GM12878 (cell line): ENCODE measurements at places on chromosomes 5 and 9.

DNA sequence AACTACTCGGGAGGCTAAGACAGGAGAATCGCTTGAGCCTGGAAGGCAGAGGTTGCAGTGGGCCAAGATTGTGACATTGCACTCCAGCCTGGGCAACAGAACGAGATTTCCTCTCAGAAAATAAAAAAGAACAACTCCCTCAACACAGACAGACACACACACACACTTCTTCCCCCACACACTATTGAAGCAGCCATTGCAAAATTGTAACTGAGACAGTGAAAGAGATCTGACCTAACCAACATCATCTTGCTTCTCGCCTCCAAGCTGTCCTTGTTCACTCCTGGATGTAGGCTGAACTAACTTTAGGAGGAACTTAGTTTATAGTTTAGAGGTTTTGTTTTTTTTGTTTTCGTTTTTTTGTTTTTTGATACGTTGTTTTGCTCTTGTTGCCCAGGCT lies 13.0 kb upstream of the PLIN2 start:
- no peak for DNase-seq

DNA sequence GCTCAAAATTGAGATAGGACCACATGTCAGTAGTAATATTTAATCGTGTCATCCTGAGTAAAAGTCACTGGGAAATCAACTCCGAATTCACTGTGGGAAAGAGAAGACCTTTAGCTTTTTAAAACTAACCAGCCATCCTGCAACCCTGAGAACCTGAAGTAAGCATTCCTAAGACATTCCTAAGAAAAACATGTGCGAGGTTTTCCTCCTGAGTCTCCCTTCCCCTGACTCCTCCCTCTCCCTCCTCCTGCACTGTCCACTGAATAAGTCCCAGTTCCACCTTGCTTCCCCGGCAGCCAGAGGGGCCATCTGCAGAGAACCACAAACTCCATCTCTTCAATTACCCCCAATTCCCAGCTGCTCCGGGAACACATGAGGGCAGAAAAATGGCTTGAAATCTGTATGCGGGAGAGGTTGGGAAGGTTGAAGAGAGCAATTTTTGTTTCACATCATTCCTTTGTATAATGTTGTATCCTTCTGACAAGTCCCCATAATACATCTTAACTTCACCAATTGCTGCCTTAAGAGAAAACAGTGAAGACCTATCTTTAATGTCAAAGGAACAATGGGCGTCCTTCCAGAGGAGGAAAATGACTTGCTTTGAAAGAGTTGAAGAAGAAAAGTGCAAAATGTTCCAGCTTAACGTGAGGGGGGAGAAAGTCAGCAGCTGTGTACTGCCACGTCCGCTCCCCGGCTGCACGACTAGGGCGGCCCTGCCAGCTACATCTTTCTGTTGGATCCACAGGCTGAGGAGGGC lies 186.3 kb downstream of the ZNF462 start:
- DNase-seq: no peak

- DNase-seq: no peak
Observed at GRCh38 chr5:30908356-30908755, 285.1 kb upstream of the CDH6 start.

DNA sequence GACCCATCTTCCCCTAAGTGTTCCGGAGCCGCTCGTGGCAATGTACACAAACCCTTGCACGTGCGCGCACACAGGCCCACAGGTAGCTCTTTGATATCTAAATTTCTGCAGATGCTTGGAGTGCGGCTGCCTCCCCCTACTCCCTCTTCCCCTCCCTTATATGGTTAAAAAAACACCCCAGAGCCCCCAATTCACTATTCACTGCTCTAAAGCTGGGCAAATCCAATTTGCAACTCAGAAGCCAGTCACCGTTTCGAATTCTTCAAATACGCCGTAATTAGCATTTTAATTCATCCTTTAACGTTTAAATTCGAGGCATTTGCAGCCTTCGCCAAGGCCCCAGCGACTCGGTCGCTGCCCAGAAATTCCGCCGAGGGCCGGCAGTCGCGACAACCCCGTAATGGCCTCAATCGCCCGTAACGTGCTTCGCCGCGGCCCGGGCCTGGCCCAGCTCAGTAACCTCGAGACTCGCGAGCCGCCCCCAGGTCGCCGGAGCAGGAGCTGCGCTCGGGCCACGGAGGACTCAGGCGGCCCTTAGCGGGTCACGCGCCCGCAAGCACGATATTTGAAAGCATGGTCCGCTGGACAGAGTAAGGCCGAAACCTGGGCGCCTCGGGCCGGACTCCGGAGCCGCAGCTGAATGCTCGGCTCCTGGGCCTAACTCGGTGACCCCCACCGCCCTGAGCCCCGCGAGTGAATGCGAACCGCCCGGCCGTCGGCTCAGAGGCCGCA lies 1.3 kb downstream of the IRX2 start:
- no peak for DNase-seq

- no peak for DNase-seq
Observed at GRCh38 chr9:4048441-4048840, 251.4 kb downstream of the GLIS3 start.

DNA sequence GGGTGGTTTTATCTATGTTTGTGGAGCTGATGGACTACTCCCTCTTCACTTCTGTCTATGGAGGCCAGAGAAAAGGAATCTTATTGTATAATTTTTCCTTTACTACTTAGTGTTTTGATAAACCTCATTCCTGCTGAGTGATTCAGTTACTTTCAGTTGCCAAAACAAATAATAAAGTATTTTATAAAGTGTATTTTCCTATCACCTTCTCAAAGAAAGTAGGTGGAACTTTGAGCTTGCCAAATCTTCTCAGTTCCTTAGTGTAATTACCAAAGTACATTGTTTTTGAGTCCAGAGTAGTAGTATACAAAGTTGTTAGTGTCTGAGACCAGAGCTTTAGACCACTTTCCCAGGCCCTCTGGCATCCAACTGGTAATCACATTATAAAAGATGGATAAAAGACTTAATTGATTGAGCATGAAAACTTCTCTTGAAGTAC lies 13.5 kb downstream of the RABGAP1 start:
- no peak for DNase-seq

GRCh38 chr5:178861627-178862026 lies 1.9 kb downstream of the ZNF354B start:
- no peak for DNase-seq

DNA sequence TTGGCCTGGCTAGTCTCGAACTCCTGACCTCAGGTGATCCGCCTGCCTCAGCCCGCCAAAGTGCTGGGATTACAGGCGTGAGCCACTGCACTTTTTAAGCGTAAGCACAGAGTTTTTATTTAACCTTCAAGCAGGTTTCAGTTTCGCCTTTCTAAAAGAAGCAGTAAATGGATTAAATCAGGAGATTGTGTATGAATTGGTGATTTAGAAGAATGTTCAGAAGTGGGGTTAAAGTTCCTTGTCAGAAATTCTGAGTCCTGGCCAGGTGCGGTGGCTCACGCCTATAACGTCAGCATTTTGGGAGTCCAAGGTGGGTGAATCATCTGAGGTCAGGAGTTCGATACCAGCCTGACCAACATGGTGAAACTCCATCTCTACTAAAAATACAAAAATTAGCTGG lies 12.2 kb downstream of the HSPA4 start:
- no peak for DNase-seq

DNA sequence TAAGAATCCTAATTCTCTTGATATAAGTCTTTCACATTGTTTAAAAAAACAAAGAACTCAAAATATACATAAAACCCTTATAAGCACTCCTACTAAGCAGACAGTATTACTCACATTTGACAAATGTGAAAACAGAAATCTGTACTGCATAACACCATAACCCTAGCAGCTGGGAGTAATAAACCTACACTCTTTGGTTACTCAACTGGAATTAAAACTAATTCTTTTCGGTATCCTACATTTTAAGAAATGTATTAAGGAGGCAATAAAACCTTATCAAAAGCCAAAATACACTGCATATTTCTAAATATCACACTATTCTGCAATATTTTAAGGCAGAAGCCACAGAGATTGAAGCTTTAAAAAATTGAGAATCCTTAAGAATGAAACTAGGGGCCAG lies 6.8 kb downstream of the AUH start:
- DNase-seq: no peak

GRCh38 chr9:89899573-89899972 lies 294.8 kb downstream of the GADD45G start:
- DNase-seq: no peak

DNA sequence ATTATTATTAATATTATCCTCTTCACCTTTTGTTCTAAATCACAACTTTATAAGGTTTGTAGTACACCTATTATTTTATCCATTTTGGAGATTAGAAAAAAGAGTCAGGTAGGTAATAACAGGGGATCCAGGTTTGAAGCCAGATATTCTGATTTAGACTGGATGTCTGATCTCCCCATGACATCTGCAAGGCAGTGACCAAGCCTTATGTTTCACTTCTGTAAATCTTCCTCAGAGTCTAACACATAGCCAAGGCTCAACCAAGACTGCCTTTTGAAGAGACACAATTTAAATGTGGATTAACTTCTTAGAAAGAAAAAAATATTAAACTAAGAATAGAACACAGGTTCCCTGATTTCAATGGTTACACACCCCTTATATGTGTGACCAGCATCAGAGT lies 44.2 kb downstream of the CETN3 start:
- no peak for DNase-seq

DNA sequence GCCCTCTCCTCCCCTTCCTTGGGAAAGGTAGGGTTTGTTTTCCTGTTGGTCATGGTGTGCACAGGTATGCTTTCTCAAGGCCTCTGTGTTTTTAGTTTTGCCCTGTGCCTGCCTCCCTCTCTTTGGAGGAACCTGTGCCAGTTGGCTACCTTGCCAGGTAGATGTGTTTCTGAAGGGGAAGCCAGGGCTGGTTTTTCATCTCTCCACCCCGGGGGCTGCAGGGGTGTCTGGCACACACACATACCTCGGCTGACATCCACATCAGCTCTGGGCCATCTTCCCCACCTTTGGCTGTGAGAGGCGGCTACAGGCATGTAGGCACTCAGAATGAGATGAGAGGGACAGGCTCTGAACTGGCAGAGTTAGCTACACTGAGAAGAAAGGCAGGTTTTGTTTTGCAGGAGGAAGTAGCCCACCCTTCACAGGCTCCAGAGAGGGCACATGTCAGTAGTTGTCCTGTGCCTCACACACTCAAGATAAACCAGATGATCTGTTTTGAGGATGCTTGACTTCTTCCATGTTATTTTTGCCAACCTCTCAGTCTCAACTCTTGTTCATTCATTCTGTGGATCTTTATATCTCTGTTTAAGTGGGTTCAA lies 9.7 kb downstream of the RGMB start:
- no peak for DNase-seq

DNA sequence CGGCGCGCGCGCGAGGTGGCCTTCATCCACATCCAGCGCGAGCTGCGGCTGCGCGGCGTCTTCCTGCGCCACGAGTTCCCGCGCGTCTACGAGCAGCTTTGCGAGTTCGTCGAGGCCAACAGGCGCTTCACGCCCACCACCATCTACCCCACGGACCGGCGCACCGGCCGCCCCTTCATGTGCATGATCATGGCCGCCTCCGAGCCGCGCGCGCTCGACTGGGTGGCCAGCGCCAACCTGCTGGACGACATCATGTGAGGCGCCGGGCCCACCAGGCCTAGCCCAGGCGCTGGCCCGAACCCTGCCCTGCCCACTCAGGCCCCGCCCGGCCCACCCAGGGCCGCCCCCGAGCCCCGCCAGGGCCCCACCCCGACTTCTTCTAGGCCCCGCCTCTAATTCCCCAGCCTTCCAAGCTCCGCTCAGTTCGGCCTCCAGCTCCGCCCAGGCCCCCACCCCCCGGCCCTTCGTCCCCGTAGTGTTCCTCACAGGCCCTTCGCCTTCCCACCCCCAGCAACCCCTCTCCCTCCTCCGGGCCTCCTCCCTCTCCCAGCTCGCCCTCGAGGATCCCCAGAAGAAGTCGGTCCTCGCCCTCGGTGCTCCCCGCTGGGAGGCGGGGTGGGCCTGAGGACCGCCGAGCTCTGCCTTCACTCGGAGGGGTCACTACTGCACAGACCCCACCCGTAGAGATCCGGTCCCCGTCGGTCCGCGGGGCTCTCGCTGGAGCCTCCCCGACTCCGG lies 2.0 kb upstream of the PHPT1 start:
- no peak for DNase-seq

DNA sequence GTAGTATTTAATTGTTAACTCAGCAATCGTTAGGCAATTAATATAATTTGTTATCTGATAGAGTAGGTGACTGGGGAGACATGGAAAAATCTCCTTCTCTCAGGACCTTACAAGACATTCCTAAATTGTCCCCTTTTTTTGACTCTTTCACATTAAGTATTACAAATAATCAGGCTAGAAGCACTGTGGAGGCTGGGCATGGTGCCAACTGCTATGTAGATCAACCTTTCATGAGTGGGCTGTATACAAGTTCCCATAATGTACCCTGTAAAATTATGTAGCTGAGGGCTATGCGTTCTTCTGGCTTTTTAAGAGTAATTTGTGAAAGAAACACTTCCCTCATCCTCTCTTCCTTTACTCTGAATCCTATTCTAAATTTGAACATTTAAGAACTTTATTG lies 140.2 kb downstream of the NFIB start:
- DNase-seq: no peak
